ENCODE measurements at places on chromosomes 13 and 19.

DNA sequence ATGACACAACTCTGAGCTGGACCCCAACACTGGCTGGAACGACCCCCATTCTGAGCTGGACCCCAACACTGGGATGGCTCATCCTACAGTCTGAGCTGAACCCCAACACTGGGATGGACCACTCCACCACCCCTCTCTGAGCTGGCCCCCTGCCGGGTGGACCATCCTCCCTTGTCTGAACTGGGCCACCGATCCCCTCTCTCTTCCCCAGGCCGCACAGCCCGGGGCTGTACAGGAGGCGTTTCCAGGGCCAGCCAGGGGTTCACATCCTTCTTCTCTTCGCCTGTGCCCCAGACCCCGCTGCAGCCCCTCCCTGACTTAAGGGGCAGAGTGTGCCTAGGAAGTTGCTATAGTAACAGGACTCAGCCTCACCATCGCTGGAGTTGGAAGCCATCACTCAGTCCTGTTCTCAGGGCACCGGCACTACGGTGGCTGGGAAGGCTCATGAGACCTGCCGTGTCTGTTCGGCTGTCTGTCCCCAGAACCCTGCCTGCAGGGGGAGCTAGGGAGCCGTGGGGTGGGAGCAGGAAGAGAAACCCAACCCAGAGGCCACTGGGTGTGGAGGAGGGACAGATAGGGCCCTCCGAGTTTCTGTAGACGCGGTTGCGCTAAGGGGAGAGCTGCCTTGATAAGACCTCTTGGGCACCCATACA lies 3.7 kb downstream of the PRKACA start:
- no peak for DNase-seq

DNA sequence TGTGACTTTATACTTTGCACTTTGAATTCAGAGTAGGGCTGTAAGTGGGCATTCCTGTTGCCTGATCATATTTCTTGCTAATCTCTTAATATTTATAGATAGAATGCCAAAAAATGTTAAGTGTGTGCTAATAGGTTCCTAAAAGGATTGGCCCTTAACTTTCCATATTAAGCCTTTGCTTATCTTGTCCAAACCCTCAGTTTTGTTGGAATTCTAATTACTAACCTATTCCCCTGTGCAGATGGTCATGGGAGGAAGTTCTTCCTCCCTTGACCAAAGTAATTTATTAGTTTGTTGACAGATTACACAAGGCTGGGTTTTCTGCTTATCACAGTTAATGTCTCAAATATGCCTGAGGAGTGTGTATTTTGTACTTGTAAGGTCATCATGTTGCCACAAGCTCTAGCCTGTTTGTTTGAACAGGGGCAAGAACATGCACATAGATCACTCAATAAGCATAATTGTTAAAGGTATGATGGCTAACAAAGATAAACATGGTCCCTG lies 541.1 kb upstream of the SPRY2 start:
- DNase-seq: no peak

DNA sequence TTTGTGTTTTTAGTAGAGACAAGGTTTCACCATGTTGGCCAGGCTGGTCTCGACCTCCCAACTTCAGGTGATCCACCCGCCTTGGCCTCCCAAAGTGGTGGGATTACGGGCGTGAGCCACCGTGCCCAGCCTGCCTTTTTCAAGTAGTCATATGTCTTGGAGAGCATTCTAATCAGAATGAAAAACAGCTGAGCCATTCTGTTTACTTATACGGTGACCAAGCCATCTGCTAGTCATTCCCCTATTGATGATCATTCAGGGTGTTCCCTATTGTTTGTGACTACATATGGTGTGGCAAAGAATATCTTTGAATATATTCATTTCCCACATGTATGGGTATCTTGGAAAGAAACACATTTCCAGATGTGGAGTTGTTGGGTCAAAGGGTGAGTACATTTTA lies 17.2 kb downstream of the BLOC1S3 start:
- no peak for DNase-seq

DNA sequence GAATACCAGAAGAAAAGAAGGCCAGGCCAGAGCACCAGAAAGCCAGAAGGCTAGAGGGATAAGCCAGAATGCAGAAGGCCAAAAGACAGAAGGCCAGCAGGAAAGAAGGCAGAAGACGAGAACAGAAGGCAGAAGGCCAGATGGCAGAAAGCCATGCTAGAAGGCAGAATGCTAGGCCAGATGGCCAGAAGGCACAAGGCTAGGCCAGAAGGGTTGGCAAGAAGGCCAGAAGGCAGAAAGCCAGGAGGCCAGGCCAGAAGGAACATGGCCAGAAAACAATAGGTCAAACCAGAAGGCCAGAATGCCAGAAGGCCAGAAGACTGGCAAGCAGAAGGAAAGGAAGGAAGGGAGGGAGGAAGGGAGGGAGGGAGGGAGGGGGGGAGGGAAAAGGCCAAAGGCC lies 188.8 kb downstream of the TUBA3C start:
- DNase-seq: no peak

DNA sequence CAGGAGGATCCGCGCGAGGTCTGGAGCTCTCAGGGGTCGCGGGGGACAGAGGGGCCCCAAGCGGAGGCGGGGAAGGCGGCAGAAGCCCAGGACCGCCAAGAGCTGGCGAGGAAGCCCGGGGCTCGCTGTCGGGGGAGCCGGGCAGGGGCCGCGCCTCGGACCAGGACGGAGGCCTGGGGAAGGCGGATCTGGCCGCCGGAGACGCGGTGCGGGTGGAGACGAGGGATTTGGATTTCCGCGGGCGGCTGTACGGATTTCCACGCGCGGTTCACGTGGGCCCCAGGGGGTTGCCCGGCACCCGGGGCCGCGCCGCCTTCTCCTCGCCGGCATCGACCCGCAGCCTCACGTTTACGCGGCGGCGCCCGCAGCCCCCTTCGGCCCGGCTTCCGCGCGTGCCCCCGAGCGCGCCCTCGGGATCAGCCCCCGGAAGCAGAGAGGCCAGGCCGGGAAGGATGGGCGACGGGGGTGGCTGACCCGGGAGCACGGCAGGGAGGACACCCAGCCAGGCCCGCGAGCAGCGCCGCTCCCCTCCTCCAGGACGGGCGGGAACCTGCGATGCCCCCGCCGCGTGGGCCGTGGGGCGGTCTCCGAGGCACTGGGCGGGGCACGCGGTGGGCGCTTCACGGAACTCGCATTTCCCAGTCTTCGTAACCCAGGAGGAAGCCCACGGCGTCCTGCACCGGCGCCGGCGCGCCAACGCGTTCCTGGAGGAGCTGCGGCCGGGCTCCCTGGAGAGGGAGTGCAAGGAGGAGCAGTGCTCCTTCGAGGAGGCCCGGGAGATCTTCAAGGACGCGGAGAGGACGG lies 4.7 kb downstream of the F7 start:
- no peak for DNase-seq

All from NCI-H524 treated with DMSO at 0.1 percent for 48 hours (cell line).